ENCODE measurements at places on chromosomes 11 and 22.

DNA sequence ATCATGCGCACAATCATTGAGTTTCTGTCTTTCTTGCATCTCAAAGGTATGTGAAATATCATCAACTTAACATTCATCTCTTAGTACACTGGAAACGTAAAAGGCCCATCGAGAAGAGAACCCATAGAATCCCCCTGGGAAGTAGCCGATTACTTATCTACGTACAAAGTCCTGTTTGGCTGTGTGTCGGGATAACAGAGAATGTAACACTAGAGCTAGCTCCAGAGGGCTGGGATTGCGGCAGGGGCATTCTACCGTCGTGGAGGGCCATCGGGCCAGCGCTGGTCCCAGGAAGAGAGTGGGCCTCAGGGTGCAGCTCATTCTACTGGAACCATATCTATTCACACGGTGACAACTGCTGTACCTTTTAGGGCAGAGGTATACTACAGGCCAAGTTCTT lies 4.5 kb downstream of the GAL start:
- DNase-seq = no peak

DNA sequence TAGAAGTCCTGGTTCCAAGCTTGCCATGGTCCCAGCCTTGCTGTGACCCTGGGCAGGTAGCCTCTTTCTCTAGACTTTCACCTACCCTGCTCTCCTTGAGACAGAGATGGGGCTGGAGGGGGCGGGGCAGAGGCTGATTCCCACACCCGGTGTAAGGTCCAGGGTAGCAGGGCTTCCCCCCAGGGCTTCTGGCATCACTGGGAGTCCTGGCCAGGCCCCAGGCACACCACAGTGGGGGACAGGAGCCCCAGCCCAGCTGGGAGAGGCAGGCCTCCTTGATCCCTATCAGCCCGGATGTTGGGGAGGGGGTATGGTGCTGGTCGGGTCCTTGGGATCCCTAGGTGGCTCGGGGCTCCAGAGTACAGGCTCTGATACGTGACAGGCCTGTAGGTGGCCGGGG lies 1.7 kb upstream of the NUDT8 start:
- DNase-seq = no peak

- DNase-seq = no peak
Observed at GRCh38 chr22:19875061-19875530, 20.4 kb upstream of the GNB1L start.

GRCh38 chr11:76721755-76722677 lies 51.5 kb upstream of the LRRC32 start:
- peak; percentile 89 for DNase-seq

DNA sequence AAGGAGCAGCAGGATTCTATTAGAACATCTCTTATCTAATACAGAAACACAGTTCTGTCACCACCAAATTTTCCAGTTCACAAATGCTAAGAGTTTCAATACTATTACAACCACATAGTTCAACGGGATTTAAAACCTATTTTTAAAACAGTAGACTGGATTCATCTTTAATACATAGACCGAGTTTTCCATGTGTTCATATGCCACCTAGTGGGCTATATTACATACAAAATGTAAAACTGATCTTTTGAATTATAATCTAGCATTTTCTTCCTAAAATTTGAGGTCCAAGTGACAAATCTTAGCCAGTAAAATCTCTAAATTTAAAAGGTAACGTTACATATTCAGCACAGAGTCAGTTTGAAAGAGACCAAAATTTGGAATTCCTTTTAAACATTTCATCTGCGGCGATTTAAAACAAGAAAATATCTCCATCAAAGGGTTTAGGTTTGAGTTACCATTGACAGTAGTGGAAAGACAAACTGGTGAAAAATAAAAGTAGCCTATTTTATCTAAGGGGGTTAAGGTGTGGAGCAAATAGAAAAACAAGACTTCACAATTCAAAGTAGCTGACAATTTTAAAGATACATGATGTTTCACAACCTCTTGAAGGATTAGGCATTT lies 269.3 kb upstream of the MPPED2 start:
- DNase-seq = no peak

- DNase-seq = no peak
Observed at GRCh38 chr11:74948546-74948897, 369 bp downstream of the XRRA1 start.

GRCh38 chr11:75435571-75435925 lies 2.5 kb upstream of the KLHL35 start:
- no peak for DNase-seq

DNA sequence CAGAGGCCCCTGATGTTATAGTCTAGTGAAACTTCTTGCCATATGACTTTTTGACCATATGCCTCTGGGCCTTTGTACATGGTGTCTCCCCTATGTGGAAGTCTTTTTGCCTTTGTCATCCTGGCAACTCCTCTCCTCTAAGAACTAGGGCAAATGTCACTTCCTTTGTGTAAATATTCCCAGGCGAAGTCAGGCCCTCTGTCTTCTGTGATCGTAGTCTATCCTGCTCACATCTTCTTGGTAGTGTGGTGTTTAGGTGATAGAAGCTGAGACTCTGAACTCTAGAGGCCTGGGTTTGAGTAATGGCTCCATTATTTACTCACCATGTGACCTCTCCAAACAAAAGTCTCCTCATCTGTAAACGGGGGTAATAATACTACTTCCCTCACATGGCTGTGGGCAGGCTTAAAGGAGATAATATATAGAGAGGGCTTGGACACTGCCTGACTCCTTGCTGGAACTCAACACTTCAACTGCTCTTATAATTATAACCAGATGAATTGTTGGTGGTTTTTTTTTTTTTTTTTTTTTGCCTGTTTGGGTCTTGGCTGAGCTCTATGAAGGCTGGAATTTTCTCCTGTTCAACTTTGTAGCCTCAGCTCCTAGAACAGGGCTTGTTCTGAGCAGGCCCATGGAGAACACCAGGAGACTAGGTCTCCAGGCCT lies 43.8 kb downstream of the INSC start:
- DNase-seq = no peak

DNA sequence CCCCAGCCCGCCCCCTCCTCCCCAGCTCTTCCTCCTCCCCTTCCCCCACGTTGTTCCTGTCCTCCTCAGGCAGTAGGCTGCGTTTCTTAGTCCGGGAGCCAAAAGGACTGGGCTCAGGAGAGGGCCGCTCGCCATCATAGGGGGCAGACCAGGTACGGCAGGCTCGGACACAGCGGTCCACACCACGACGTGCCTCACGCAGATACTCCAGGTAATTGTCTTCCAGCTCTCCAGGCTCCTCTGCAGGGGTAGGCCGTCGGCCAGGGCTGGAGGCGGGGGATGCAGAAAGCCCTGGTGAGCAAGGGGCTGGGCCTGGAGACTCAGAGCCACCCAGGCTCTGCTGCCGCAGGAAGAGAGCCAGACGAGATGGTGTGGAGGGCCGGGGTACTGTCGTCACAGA lies 12.4 kb downstream of the C11orf42 start:
- DNase-seq = no peak

GRCh38 chr11:128610721-128611617 lies 23.6 kb upstream of the ETS1 start:
- DNase-seq = no peak

DNA sequence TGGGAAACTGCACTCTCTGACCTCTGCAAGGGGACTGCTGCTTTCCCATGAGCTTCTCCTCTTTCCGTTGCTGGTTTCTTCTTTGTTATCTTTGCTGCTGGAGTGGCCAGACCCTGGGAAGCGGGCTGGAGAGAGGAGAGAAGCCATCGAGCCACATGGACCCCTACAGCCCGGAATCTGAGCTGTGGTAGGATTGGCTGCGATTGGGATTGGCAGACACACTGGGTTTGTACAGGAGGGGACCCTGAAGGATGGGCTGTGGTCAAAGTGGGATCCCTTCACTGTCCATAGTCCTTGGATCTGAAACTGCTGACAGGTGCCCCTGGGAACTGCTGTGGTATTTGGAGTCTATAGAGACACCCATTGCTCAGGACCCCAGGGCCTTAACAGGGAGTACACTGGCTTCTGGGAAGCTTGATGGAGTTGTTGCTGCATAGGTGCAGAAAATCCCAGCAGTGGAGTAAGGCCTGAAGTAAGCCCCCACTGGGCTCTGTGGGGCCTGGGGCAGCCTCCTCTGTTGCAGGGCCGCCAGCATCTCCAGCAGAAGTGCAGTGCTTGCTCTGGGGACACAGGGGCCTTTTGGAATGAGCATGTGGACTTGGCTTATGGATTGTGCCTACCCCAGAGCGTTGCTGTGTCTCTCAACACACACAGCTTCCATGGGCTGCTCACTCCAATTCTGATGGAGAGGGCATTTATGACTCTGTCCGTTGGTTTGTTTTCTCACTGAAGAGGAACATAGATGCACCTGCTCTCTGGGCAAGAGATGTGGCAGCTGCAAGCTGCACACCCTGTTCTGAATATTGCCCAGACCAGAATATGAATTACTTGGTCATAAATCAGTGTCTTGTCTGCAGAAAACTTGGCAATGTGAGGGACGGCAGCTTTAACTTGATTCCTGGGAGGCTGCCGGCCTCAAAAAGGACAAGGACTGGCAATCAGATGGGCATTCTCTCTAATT lies 32.0 kb downstream of the BCR start:
- DNase-seq = no peak

DNA sequence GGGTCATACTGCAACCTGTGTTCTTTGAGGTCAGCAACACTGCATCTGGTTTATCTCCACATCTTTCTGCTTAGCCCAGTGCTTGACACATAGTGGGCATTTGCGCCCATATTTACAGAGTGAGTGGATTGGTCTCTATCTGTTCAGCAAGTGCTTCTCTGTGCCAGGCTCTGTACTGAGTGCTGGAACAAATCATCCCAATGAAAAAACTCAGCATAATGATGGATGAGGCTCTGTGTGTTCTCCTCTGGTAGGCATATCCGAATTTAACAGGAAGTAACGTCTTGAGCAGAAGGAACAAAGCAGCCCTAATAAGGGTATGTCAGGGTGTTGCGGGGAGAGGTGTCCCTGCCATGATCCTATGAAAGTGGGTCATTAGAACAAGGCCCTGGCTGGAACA lies 46.0 kb downstream of the MCM5 start:
- DNase-seq = no peak

DNA sequence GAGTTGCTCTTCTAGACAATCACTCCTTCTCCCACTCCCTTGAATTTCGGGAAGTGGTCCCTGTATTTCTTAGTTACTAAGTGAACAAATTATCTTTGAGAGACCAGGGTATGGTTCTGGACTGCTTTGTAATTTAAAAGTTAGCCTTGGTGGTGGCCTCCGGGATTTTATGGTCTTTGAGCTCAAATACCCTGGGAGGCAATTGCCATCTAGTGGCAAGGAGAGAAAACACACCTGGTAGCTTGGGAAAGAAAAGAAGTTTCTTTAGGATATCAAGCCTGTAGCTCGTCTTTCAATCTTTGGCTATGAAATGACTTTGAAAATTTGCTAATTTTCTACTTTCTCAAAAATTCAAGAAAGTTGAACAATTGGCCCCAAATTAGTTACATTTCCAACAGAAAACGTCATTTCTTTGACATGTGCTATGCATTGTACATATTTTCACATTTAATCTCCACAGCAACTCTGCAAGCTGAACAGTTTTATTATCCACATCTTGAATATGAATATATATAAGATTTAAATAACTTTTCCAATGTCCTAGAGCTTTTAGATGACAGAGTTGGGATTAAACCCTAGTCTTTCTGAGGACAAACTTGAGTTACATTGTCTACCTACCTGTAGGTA lies 39.1 kb downstream of the MMP27 start:
- peak; percentile 11 for DNase-seq

DNA sequence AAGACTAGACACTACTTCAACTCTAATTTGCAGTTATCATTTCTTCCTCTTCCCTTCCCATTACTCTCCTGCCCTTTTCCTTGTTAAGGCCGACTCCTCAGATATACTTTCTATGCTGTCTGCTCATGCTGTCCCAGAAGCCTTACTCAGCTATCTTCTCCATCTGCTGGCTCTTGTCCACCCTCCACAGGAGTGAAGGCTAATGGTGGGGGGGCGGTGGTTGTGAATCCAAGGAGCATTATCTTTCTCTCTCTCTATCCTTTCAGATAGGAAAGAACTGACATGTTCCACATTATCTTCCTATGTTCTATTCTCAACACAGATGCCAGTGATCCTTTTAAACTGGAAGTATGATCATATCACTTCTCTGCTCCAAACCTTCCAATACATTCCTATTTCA lies 37.4 kb downstream of the USP28 start:
- no peak for DNase-seq

DNA sequence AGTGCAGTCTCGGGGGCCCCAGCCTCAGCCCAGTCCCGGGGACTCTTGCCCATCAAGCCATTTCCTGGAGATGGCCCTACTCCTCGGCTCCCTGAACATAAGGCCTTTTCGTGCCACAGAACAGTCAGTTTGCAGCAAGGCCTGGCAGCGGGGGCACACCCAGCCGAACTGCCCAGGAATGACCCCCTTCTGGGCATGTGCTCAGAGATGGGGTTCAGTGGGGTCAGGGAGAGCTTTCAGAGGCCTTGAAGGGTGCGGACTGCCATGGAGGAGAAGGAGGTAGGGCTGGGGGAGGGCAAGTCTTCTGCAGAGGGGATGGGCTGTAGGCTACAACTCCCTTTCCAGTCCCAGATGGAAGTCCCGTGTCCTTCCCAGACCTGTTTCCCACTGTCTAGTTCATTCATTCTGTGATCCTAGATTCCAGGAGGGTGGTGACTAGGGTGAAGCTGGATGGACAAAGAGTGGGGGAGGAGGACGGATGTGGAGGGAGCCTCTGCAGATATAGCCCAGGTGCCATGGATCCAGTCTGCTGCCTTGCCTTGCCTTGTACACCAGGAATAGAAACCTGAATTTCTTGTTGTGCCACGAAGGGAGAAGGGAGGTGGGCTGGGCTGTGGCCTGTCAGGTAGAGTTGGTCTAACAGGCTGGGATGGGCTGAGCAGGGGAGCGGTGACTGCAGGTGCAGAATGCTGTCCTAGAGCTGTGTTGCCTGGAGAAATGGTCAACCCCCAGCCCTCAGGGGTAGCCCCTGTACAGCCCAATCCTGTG lies 14.2 kb upstream of the OMP start:
- DNase-seq = no peak

DNA sequence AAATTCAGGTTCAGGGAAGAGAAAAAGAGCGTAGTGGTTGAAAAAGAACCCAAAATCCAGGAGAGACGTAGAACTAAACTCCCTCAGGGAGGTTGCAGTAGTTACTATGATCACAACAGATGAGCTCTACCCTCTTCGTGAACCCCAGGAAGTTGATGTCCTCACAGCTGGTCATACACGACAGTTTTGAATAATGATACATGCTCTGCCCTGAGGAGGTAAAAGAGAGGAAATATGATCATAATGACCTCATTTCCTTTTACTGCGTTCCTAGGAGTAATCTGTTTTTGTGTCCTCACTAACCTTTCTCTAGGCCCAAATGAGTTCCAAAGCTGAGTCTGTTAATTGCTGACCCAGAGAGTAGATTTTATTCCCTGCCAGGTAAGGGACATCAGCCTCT lies 1.3 kb downstream of the PATE2 start:
- no peak for DNase-seq

DNA sequence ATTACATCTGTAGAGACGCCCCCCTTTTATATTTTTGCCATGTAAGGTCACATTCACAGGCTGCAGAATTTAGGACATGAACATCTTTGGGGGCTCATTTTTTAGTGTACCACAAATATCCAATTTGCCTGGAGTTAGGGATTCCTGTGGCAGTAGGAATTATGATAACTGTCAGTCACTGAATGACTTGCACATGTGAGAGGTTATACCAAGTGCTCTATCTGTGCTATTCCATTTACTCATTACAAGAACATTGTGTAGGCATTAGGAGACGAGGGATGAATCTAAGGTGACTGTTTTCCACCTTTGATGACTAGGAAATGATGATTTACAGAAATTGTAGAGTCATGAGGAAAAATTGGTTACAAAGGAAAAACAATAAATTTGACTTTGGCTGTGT lies 79.3 kb downstream of the LIF start:
- DNase-seq = no peak

GRCh38 chr11:121524233-121524631 lies 71.5 kb upstream of the SORL1-AS1 start:
- DNase-seq = no peak

GRCh38 chr11:64285885-64286800 lies 495 bp downstream of the GPR137 start:
- peak; percentile 72 for DNase-seq

All from hematopoietic multipotent progenitor cell treated with erythropoietin and hydrocortisone succinate and interleukin-3 and kit ligand, for 15 days (in vitro differentiated cells).